Calu3 (cell line): ENCODE measurements at places on chromosomes 11 and 22.
A peak's percentile ranks its signal among the peaks of the same experiment; 100 is the strongest.

DNA sequence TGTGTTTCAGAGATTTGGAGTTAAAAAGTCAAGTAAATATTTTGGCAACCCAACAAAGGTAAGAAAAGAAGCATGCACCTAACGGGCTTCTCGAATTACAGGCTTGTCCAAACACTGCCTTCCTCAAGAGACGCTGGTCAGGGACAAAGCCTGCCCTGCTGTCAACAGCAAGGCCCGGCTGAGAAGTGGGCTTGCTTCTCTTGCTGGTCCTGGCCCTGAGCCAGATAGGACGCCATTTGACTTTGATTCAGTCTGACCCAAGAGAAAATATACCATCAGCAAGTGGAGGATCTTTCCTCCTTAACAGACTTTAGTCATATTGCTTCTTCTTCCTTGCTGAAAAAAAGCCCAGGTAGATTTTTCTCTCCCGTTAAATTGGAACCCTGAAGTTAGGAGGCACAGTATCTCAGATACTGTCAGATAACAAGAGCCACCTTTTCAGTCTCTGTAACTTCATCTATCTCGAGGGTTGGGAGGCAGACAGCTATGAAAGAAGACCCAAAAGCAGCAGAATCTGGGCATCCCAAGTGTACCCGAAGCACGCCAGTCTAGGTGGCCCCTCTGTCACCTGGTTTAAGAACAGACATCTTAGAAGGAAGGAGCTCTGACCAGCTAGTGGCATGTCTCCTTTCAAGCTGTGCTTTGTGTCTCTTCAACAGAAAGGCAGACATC, 57.5 kb downstream of the C22orf31 start:
- DNase-seq, result peak; percentile 50

- peak; percentile 41 for DNase-seq
Measured at GRCh38 chr11:110907629-110908028, 195.4 kb upstream of the ARHGAP20 start.

DNA sequence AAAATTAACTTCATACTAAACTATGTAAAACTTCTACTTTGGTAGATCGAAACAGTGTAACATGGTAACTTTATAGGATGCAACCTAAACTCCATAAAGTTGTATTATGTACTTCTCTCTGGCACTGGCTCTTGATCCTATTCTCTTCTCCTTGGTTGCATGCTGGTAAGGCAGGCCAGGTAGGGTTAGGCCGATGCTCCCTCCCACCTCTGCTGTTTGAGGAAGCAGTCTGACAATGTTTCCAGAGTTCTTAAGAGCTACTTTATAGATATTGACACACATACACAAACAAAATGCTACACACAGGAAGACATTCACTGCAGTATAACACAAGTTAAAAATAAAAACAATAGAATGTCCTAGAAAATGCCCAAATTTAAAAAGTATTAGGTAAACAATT, 22.5 kb downstream of the CTSC start:
- DNase-seq, result no peak

DNA sequence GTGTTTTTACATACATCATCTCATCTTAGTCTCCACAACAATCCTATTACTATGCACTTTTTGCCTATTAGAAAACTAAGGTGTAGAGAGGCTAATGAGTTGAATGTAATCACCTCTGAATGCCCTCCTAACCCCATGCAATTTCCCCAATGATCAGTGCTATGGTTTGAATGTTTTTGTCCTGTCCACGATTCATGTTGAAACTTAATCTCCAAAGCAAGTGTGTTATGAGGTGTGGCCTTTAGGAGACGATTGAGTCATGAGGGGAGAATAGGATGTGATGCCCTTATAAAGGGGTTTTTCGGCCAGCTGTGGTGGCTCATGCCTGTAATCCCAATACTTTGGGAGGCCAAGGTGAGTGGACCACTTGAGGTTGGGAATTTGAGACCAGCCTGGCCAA, 2.0 kb upstream of the CCDC73 start:
- no peak for DNase-seq

DNA sequence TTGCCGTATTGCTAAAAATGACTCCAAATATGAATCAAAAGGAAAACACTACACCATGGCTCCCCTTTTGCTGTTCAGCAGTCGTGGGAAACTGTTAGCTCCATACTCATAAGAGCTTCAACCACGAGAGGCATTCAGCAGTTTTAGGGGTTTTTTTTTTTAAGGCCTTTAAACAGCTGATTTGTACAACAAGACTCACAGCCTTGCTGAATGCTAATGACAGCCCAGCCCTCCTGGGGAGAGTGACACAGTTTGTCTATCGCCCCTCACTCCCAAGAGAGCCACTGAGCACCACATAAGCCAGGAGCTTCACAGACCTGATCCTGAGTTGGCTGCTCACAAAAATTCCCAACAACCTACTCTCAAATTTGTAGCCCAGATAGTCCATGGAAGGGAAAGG, 32.4 kb downstream of the GALNT18 start:
- no peak for DNase-seq

DNA sequence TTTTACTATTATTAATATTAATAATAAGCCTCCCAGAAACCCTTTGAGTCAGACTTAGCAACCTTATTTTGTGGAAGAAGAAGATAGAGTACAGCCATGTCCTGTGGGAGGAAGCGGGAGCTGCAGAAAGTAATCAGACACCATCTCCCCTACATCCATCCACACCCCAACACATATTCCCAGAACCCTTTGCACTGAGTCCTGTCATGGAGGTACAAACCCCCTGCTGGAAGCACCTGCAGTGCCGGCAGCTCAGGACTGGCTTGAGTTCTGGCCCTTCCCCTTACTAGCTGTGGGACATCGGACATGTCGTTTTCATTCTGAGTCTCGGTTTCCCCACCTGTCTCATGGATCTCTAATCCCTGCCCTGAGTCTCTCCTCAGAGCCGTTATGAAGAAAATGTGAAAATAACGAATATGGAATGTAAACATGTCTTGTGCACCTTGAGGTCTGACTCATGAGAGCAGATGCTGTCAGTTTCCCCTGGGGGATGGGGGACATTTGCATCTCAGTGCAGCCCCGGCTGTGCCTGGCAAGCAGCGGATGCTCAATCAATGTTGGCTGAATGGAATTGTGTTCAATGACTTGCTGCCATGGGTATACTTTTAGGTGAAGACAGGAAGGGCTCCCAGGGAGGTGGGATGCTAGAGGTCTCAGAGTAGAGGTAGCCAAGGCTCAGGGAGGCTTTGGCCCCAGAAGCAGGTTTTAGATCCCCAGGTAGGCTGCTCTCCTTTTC, 45.4 kb downstream of the TP53I11 start:
- DNase-seq, result no peak
